Inflammatory macrophage (primary cell): ENCODE measurements at places on chromosomes 12 and 14.

DNA sequence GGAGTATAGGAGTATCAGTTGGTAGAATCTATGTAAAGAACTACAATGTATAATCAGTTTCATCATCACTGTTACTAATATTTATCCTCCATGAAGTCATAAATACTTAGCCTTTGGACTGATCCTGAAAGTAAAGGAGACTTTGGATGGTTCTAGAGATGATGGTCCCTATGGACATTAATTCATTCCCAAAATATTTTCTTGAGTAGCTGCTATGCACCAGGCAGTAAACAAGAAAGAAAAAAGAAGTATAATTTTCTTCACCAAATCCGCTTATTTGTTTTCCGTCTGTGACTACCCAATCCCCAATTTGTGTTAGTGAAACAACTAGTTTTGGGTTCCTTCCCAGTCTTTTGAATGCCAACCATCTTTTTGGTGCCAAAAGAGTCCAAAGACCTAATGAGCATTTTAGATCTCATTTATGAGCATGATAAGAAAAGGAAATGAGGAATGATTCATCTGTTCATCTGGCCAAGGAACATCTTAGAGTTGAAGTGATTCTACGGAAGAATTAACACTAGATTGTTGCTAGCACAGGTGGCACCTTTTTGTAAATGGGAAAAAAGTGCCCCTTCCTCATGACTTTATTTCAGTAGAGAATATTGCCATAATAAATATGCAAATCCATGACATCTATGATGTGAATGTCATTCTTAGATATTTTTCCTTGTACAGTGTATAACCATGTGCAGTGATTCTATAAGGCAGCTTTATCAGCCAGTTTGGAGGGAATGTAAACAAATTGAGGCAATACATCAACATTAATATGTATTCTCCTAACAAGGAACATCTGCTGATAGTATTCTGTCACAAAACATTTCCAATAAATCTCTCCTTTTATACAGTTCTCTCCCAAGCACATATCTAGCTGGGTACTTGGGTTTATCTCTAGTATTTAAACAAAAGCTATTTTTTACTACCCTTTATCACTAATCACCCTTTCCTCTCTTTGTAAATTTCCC lies 85.1 kb upstream of the CCDC91 start:
- DNase-seq, result no peak

DNA sequence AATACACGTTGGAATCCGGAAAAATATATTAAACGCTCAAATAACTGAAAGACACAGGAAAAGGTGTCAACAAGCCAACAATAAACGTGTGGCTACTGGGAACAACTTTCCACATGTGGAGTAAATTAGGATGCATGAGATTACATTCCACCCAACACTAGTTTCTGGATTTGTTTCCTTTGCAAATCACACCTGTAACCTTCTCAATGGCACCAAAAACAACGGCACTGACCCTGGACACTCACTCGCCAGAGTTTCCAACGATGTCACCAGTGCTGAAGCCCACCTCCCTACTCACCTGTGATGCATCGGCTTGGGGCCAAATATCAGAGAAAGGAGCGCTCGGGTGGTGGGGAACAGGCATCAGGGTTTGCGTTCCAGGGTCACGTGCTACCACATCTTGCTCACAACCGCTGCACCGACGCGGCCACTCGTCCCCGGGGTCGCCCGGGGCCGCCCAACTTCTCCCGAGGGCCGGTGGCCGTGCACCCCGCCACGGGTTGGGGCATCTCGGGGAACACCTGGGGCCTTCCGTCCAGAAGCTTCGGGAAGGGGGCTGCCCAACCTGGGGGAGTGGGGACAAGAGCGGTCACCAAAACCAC lies 629 bp downstream of the PRDM4 start:
- DNase-seq, result no peak

- DNase-seq, result no peak
Measured at GRCh38 chr12:34402228-34402898, 380.1 kb downstream of the ALG10 start.

DNA sequence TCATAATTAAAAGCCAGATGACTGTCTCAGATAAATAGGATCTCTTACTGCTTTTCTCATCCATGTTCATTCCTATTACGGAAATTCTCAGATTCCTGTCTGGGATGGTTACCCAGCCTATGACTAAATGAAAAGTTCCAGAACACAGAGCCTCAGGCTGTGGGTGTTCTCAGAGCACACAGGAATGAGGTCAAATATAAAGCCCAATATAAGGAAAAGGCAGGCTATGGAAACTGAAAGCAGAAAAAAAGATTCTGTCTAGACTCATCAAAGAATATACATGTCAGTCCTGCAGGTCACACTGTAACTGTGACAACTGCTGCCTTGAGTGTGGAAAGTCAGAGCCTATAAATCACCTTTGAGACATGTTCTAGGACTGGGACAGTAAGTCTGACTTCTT lies 64.3 kb downstream of the DCAF5 start:
- no peak for DNase-seq

- no peak for DNase-seq
Measured at GRCh38 chr12:96773031-96773430, 134.0 kb upstream of the NEDD1 start.
